ENCODE measurements at places on chromosomes 2 and 18.

DNA sequence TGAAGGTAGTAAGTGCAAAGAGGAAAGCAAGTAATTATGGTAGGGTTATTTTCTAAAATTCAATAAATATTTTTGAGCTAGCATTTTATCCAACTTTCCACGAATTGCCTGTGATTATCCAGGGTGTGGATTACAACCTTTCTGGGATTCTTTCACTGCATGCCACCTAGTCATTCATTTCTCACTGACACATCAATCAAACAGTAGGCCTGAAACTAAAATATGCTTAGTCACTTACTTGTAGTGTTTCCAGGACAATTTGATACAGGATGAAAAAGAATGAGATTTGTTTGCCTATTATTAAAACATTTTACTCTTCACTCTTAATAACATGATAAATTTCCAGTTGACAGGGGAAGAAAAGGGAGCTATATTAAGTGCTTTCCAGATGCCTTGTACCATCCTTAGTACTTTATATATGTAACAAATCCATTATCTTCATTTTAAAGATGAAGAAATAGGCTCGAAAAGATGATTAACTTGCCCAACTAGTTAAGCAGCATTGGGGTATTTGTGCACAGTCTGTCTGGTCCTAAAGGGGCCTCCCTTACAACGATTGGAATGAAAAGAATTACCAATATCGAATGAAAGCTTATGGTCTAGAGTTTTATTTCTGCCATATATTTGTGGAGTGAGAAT lies 70.4 kb downstream of the KCTD1 start:
- no peak for DNase-seq

DNA sequence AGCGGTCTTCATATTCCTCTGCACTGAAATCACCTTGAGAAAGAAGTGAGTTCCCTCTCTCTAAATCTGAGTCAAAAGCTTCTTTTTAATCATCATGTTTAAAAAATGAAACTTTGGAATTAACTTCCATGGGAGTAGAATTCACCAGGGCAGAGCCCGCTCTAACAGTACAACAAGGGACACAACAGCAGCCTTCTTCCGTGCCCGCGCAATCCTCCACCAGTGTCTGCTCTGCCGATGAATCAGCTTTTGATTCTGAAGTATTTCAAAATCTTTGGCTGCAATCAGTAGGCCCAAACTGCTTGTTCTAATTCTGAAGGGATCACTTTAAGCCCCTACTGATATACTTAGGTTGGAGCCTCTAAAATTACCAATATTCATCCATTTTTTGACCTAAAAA lies 76.9 kb downstream of the USP40 start:
- no peak for DNase-seq

DNA sequence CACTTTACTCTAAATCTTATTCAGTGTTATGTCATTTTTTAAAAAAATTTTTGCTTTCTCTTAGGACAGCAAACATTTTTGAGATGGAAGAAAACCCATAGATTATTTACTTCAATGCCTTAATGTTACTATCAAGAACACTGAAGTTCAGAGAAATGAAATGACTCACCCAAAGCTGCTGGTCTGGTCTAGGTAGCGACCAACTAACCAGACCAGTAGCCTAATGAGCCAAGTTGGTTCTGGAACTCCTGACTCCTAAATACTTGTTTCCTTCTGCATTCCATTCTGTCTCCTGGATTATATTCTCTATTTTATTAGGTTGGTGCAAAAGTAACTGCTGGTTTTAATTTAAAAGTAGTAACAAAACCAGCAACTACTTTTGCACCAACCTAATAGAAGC lies 35.4 kb downstream of the SLC8A1 start:
- DNase-seq, result no peak

- no peak for DNase-seq
Observed at GRCh38 chr2:161068670-161069069, 91.6 kb upstream of the TANK start.

GRCh38 chr2:32652555-32653209 lies 24.8 kb downstream of the TTC27 start:
- peak; percentile 91 for DNase-seq

GRCh38 chr18:13804305-13804704 lies 19.6 kb upstream of the MC5R start:
- no peak for DNase-seq

GRCh38 chr2:79715338-79715737 lies 202.5 kb downstream of the CTNNA2 start:
- DNase-seq, result no peak

DNA sequence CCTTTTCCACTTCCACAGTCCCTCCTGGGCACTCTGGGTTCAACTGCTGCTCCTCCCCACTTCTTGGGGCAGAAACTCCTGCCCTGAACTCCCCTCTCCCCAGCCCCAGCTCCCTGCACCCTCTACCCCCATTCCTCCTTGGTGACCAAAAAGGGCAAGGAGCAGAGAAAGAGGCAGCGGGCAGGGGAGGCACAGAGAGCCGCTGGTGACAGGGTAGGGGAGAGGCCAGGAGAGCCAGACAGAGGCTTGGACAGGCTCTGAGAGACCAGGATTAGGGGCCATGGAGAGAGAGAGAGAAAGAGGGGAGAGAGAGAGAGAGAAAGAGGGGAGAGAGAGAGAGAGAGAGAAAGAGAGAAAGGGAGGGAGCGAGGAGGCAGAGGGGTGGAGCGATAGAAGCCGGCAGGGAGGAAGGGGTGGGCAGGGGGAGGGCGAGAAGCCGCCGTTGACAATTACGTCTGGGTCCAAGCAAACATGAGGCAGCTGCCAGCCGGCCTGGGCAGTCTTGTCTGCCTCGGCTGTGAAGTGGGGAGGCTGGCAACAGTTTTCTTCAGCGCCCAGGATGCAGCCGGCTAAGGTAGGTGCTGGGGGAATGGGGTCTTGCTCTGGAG lies at the start of gene KCNIP3:
KCNIP3 (plus strand) TSS at position 468 of the 608 bp plus-strand sequence; CDS start at position 560, 92 bp downstream.
- DNase-seq, result peak; percentile 86

DNA sequence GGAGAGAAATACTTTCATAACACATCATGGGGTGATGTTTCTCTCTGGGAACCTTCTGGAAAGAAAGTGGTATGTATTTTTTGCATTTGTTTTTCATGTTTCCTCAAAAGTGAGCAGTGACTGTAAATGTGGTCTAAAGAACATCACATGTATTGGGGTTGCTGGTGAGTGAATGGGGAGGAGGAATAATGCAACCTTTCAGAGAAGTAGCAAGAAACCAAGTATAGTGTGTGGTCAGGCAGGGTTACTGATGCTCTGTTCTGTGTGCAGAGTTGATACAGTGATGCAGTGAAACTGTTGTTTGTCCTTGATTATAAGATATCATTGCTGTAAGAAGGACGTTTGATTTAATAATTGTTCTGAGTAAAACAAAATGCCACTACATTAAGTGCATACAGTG lies 24.1 kb downstream of the ADNP2 start:
- no peak for DNase-seq

GRCh38 chr2:54059504-54059903 lies 55.9 kb upstream of the ACYP2 start:
- no peak for DNase-seq

DNA sequence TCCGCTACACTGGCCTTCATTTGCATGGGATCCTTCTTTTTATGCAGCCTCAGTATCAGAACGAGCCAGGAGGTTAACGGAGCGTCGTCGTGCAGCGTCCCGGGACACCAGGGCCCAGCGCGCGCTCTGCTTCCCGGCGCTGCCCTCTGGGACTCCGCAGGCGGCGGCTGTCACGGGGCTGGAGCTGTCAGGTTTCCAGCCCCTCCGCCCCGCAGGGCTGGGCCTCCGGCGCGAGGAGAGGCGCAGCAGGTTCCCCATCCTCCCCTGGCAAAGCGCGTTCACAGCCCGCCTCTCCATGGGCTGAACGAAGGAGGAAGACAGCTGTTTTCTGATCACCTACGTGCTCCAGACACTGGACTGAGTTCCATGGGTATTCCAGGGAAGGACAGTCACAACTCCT lies 12.5 kb upstream of the PAX8 start:
- no peak for DNase-seq

DNA sequence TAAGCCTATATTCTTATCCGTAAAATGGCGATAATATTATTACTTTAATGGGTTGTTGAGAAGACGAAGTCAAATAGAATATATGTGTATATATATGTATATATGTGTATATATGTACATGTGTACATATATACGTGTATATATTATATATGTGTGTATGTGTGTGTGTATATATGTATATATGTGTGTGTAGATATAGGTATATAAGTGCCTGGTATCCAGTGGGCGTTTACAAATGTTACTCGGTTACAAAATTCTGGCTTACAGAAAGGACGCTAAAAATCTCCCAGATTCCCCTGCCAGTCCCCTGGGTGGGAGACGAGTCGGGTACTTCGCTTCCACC lies 295 bp upstream of the MTX2 start:
- no peak for DNase-seq

DNA sequence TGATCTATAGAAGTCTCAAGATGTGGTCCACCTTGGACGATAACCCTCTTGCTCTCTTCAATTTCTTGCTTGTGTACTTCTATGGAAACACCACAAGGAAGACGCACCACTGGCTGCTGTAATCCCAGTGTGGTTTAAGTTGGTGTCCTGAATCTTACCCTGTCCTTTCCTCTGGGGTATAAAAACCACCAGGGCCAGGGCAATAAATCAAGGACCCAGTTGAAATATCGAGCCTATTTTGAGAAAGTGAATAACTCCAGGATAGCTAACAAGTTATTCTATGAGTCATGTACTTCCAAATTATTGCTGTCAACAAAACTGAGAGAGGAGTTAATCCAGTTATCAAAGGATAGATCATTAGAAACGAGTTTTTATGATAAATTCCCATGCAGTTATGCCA lies 137.0 kb downstream of the RND3 start:
- DNase-seq, result no peak

DNA sequence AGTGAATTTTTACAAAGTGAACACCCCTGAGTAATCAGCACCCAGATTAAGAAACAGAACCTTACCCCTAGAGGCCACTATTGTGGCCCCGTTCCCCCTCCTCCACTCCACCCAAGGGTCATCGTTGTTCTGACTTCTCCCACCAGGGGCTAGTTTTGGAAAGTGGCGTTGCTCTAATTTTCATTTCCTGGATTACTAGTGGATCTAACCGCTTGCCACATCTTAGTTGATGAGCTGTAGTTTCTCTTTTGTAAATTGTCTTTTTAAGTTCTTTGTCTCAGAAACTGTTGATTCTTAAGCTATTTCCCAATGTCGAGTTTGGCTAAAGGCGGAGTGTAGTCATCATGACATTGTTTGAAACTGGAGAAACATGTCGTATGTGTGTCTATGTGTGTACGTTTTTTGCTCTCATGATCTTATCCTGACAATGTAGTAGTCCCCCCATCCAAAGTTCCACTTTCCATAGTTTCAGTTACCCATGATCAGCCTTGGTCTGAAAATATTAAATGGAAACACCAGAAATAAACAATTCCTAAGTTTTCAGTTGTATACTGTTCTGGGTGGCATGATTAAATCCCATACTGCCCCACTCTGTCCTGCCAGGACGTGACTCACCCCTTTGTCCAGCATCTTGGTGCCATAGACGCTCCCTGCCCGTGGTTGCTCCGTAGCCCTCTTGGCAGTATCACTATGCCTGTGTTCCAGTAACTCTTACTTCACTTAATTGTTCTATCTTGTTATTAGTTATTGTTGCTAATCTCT lies 71.0 kb upstream of the SP3 start:
- DNase-seq, result no peak

DNA sequence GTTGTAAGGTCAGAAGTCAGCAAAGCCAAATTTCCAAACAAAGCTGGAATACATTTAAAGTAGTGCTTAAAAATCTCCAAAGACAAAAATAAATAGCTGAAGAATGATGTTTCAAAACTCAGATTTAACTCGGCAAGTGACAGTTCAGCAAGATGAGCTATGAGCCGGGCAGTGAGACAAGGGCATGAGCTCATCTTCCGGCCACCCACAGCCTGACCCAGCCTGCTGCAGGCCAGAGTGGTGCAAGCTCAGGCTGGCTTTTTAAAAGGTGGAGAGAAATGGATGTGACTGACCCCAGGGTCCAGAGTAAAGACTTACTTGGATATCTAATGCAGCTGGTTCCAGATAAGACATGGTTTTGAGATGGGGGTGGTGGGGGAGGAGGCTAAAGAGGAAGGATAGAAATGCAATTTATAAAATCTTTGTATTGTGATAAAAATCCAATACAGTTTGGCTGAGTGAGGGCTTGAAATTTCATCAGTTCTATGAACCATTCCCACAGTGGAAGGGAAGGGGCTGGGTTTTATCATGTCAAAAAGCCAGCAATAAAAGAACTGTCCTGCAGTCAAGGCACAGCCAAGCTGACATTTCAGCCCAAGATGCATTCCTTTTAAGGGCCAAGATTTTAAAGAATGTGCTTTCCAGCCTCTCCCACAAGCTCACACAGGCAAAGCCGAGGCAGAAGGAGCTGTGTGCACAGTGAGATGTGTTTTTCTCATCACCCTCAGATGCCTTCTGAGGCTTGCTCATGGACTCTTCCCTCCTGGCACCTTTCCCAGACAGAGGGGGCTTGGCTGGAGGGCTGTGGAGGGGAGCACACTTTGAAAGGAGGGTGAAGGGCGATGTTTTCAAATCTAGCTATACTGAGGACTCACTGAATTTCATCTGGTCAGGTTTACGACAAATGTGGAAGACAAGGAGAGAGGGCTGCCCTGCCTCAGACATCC lies 97.9 kb upstream of the KLHL29 start:
- DNase-seq, result no peak

GRCh38 chr2:218400167-218400929 lies 680 bp downstream of the CTDSP1 start:
- DNase-seq, result no peak
